OCI-LY7 (cell line): ENCODE measurements at places on chromosomes 1 and 21. TPM values are rescaled to one million over a fixed set of nuclear protein-coding genes. Genes with fewer than 3 reads are reported as not detected.

- DNase-seq, result no peak
Observed at GRCh38 chr1:47179988-47180563, 9.8 kb downstream of the PDZK1IP1 start.

- DNase-seq, result no peak
Observed at GRCh38 chr1:160503087-160503486, 20.0 kb downstream of the SLAMF6 start.

DNA sequence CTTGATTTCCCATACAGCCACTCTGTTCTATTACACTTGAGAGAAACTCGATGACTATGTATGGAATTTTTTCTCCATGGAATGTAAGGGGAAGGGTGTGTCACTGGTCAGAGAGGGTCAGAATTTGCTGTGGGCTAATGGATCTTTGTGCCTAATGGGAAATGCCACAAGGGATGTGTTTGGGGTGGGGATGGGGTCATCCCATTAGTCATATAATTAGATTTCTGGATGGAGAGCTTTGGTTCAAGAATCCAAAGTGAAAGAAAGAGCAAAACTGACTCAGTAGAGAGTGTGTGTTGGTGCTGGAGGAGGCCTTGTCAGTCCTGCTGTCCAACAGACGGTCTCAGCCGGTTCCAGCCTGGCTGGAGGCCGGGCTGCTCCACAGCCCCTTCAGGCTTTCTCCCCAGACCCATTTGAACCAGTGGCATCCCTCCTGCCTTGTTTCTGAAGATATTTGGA lies 86.4 kb downstream of the LAMC2 start:
- no peak for DNase-seq

FBXO44 gene
- 16.4 and 20.8 TPM in 2 replicates for total RNA-seq

DCDC2B gene
- total RNA-seq, result 0.26 and 0.29 TPM in 2 replicates

- no peak for DNase-seq
Observed at GRCh38 chr1:5967351-5968160, 24.7 kb downstream of the NPHP4 start.

DNA sequence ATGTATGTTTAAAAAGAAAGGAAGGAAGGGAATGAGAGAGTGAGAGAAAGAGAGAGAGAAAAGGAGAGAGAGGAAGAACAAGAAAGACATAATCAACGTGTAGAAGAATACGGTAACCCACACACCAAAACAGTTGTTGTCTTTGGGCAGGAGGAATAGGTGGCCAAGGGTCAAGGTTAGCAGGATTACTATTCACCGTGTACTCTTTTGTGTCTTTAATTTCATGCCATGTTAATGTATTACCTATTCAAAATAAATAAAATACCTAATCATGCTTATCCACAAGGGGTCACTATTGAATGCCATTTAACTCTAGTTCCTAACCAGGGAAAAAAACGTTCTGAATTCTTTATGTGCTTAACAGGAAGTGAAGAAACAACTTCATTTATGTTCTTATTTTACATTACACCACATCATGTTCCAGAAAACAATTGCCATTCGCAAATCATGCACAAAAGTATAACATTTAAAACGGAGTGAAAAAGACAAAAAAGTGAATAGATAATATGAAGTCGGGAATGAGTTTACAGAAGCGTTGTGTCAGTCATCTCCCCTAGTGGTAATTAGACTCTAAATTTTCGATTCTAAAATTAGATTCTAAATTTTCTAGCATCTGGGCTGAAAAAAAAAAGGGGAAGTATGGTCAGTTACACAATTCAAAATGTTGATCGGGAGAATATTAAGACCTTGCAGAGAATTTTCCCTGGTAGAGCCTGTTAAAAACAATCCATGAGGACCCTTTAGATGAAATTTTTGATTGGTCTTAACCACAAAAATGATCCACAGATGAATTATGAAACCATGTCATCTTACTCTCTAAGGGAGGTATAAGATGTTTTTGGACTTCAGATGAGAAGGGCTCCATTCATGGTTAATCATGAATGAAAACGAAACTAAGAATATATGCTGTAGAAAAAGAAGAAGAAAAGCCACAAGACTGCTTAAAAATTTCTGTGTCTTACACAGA lies 700 bp upstream of the KMO start:
- peak; percentile 91 for DNase-seq

- no peak for DNase-seq
Observed at GRCh38 chr1:67280696-67281095, 27.0 kb upstream of the IL12RB2 start.

DNA sequence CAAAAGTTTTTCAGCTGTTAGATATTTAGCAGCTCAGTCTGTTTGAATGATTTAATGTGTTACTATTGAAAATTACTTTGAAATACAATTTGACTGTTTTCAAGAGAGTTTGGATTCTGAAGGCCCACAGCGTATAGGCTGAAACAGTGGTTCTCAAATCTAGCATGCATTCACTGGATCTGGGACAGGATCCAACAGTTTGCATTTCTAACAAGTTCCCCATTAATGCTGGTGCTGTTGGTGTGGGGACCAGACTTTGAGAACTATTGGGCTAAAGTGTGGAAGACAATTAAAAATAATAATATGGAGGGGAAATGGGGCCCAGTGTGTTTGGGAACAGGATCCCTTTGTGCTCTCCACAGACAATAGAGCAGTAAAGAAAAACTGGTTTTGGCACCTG lies 31.9 kb downstream of the ITSN1 start:
- no peak for DNase-seq

DNA sequence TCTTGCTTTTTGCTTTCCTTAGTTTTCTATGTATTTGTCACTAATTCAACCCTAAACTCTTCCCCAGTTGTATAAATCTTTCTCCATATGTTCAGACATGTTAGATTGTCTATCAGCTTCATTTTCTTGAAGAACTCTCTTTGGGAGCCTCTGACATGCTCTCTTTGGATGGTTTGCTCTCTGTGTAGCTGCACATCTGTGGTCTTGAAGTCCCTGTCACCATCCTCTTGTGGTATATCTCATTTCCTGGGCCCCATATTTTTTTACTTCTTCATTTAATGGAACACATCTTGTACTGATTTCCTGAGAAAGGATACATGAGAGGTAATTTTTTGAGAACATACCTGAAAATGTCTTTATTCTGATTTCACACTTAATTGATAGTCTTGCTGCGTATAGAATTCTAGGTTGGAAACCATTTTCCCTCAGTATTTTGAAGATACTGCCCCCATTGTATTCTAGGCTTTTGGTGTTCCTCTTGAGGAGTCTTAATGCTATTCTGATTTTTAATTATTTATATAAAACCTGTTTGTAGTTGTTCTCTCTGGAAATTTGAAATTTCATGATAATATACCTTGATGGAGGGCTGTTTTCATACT lies 72.6 kb downstream of the ST3GAL3 start:
- no peak for DNase-seq

ERG gene
- not detected in 2 replicates for total RNA-seq

ID3 gene
- 621 and 629 TPM in 2 replicates for total RNA-seq

DNA sequence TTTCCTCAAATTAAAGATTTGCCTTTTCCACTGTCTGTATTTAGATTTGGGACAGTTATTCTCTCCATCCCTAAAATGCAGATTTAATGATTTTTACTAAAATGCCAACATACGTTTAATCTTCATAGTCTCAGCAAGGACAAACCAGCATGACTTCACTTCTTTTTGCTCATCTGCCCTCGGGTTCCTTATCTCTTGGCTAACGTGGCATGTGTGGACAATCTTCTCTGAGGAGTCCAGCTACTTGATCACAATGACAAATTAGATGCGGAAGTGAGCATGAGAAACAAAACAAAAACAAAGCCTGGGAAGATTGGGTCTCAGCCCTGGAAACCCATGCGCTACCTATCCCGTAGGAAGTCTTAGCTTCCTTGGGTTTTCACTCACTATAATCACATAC lies 1.0 kb downstream of the MRAP start:
- no peak for DNase-seq

RAD54L gene
- 78.5 and 84.6 TPM in 2 replicates for total RNA-seq

CLCA4 gene
- total RNA-seq, result not detected in 2 replicates

ZNF326 gene
- total RNA-seq, result 43.5 and 45.5 TPM in 2 replicates

- no peak for DNase-seq
Observed at GRCh38 chr1:24279590-24280232, 39.4 kb upstream of the GRHL3 start.

DNA sequence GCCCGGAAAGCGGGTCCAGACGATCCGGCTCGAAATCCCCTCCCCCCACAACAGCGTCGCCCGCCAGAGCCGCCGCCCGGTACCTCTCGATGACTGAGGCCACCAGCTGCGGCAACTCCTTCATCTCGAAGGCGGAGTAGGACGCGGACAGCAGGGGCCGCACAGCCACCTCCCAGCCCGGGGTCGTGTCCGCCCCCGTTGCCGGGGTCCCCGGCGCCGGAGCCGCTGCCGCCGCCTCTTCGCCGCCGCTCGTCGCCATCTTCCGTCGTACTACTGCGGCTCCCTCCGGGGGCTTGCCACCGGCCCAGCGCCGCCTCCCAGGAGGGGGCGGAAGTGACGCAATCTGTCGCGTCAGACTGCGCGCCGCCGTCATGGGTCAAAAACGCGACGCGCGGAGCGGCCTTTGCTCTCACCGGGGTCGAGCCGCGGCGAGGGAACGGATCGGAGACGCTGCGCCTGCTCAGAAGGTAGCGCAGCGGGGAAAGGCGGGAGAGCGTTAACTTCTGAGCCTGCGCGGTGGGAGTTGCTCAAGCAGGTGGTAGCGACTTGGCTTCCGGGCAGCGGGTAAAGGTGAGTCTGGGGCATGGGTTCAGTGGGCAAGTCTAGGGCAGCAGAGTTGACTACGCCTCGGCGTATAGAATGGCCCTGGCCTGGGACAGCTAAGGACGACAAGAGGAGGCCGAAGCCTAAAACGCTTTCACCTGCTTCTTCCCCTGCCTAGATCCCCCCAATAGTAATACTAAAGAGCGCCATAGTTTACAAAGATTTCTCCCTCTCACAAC lies at the start of gene UBR4:
UBR4 (minus strand) TSS at position 277 of the 782 bp plus-strand sequence; CDS start at position 259, 18 bp downstream.
- DNase-seq, result peak; percentile 97

DNA sequence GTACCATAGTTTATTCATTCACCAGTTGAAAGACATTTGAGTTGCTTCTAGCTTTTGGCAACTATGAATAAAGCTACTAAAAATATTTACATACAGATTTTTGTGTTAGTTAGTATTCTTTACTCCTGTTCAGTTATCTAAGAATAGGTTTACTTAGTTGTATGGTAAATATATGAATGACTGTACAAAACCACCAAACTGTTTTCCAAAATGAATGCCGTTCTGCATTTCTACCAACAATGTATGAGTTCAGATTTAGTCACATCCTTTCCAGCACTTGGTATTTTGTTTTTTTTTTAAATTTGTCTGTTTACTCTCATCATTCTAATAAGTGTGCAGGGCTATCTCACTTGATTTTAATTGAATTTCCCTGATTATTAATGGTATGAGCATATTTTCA lies 3.4 kb upstream of the KIFAP3 start:
- DNase-seq, result no peak

DNA sequence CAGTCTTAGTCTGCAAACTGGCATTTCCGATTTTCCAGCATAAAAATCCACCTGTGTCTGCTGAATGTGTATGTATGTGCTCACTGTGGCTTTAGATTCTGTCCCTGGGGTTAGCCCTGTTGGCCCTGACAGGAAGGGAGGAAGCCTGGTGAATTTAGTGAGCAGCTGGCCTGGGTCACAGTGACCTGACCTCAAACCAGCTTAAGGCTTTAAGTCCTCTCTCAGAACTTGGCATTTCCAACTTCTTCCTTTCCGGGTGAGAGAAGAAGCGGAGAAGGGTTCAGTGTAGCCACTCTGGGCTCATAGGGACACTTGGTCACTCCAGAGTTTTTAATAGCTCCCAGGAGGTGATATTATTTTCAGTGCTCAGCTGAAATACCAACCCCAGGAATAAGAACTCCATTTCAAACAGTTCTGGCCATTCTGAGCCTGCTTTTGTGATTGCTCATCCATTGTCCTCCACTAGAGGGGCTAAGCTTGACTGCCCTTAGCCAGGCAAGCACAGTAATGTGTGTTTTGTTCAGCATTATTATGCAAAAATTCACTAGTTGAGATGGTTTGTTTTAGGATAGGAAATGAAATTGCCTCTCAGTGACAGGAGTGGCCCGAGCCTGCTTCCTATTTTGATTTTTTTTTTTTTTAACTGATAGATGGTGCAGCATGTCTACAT lies 2.5 kb upstream of the OLFML3 start:
- DNase-seq, result peak; percentile 30

- no peak for DNase-seq
Observed at GRCh38 chr1:232798920-232799319, 6.3 kb upstream of the MAP10 start.

DNA sequence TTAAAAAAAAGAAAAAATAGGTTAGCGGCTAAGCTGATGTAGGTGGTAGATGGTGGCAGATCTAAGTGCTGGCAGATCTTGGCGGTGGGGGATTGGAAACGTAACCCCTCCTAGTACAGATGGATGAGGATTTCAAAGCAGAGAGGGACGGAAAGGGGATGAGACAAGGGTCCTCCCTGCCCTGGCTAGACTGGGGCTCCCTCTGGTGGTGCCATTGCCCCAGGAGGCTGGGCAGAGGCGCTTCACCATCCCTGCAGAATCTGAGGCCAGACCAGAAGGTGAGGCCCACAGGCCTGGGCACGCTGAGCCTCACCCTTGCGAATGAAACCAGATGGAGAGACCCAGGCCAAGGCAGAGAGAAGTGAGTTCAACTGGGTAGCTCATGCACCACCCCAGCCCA lies 7.0 kb upstream of the PLEKHA6 start:
- DNase-seq, result peak; percentile 20

GRCh38 chr1:33256221-33256470 lies 146 bp upstream of the ZNF362 start:
- DNase-seq, result no peak

HJV gene
- not detected in 2 replicates for total RNA-seq

- DNase-seq, result no peak
Observed at GRCh38 chr1:17903386-17903785, 148.3 kb downstream of the ACTL8 start.

- DNase-seq, result no peak
Observed at GRCh38 chr1:232319072-232319471, 310.9 kb downstream of the SIPA1L2 start.

GRCh38 chr1:107807405-107807804 lies 157.6 kb downstream of the VAV3 start:
- no peak for DNase-seq
